T-helper 9 cell (primary cell): ENCODE measurements at places on chromosomes 7 and 10.

GRCh38 chr10:103679096-103679790, 176.1 kb downstream of the SH3PXD2A start:
- DNase-seq = no peak

DNA sequence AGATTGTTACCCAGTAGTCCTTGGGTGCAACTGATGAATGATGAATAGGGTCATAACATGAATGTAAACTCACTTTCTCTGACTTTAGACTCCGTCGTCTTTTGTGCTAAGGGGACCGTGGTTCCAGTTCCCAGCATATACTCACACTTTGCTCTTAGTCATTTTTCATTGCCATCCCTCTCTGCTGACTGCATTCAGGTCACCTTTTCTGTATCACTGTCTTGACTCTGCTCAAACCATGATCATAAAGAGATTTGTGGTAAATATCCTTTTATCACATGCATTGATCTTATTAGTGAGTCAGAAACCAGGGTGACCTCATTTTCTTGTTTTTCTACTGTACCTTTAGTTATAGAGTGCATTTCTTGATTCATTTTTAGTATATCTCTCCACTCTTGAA, 141.1 kb upstream of the AGR3 start:
- no peak for DNase-seq

DNA sequence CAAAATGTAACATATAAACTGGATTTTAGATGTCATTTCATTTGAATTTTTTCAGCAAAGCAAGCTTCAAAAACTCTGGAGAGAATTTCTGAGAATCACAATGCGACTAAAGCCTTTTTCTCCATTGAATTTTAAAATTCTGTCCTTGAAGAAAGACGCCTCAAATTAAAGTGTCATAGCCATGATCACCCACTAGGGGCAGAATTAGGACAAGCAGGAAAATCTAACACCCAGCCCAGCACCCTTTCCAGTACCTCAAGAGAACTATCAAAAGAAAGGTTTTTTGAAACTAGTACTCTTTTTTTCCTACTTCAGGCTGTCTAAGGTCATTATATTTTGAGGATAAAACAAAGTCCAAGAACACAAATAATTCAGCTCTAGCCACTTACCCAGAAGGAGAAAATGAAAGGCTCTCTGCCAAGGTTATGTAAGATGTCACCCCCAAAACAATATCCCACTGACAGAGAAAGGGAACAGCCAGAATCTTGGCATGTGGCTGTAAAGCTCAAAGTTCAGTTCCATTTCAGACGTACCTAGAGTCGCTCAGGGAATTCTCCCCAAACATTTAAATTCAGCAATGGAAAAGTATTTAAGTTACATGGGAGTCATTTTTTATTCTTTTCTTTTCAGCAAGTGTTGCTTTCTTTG, 299.4 kb downstream of the SNX13 start:
- DNase-seq = peak; percentile 1

GRCh38 chr10:15751046-15751445, 31.3 kb upstream of the ITGA8 start:
- no peak for DNase-seq

GRCh38 chr7:35257251-35258124, 3.6 kb upstream of the TBX20 start:
- DNase-seq = no peak

DNA sequence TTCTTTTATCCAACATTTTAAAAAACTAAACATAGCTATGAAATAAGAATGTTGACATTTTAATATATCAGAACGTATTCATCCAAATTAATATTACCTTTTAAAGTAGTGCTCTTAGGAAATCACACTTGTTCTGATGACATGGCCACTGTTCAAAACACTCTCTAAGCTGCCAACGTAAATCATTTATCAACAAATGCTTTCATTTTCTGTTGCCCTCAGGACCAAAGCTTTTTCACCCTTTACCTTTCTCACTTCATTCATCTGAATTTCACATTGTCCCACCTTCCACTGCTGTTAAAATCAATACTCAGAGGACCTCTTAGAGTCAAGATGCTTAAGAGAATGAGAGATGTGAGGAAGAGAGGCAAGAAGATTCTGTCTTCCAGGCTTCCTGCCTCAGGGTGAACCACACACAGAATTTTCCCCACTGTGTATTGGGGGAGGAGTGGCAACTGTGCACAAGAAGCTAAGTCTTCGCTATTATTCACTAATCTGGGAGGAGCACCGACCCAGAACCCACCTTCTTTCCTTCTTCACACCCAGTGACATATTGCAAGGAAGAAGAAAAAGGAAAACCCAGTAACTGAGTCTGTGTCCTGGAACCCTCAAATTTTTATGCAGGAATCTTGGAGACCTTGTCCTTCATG, 21.0 kb downstream of the HIBADH start:
- DNase-seq = no peak

- no peak for DNase-seq
Measured at GRCh38 chr7:11461946-11462345, 370.1 kb downstream of the THSD7A start.

DNA sequence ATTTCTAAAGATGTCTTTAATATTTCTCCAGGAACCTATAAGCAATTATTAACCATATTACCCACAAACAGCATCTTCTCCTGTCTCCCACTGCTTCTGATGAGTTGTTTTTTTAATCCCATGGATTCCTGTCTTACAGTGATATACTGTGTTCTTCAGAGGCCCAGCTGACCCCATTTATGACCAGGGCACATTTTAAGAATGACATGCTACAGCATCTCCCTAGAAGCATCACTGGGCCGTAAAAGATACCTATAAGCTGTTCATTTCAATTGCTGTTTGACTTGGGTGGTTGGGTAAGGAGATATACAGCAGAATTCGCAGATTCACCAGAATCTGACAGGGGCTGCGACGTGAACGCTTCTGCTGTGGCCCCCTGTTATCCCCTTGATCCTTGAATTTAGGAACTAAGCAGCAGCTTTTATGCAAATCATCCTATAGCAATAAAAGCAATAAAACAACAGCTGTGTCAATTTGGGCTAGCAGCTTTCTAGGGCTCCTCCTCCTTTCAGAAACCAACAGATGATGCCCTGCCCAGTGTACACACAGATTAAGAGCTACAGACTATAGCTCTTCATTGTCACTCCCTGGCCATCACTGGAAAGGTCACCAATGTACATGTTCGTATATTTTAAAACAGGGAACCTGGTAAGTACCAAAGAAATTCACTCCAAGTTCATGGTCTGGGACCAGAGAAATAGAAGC, 86.8 kb downstream of the CPEB3 start:
- DNase-seq = no peak

DNA sequence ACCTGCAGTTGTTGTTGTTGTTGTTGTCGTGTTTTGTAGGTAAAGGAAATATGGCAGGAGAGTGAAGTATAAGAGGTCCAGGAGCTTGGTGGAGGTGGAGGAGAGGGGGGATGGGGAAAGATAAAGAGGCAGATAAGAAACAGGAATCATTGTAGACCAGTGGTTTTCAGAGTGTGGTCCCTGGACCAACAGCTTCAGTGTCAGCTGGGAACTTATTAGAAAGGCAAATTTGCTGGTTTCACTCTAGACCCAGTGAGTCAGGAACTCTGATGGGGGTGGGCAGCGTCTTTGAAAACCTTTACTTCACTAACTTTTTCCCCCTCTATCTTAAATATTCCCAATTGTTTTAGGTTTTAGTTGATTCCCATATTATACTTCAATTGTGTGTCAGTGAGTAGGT, 241.5 kb downstream of the AUTS2 start:
- DNase-seq = no peak

- DNase-seq = no peak
Measured at GRCh38 chr10:44804661-44805060, 106.5 kb upstream of the TMEM72 start.

- DNase-seq = no peak
Measured at GRCh38 chr10:27611744-27612550, 107.8 kb downstream of the RAB18 start.

- no peak for DNase-seq
Measured at GRCh38 chr10:1393481-1393880, 337.3 kb downstream of the WDR37 start.

- no peak for DNase-seq
Measured at GRCh38 chr10:129631006-129631405, 164.0 kb downstream of the MGMT start.

GRCh38 chr10:105188737-105189462, 547.8 kb downstream of the SORCS3 start:
- DNase-seq = no peak

DNA sequence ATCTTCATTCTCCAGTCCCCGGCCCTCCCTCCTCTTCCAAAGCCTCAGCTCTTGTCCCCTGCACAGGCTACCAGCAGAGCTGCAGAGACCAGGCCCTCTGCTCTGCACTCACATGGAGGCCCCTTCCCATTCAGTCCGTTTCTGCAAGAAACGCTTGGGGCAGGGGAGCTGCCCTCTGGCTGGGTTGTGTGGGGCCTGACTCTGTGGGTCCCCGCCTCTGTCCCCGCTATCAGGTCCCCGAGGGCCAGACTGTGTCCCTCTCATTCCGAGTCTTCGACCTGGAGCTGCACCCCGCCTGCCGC, 1.5 kb downstream of the PCOLCE start:
- no peak for DNase-seq

- DNase-seq = no peak
Measured at GRCh38 chr7:94174375-94174774, 170.2 kb upstream of the BET1 start.

- DNase-seq = no peak
Measured at GRCh38 chr7:2613931-2614600, 17.7 kb upstream of the TTYH3 start.

DNA sequence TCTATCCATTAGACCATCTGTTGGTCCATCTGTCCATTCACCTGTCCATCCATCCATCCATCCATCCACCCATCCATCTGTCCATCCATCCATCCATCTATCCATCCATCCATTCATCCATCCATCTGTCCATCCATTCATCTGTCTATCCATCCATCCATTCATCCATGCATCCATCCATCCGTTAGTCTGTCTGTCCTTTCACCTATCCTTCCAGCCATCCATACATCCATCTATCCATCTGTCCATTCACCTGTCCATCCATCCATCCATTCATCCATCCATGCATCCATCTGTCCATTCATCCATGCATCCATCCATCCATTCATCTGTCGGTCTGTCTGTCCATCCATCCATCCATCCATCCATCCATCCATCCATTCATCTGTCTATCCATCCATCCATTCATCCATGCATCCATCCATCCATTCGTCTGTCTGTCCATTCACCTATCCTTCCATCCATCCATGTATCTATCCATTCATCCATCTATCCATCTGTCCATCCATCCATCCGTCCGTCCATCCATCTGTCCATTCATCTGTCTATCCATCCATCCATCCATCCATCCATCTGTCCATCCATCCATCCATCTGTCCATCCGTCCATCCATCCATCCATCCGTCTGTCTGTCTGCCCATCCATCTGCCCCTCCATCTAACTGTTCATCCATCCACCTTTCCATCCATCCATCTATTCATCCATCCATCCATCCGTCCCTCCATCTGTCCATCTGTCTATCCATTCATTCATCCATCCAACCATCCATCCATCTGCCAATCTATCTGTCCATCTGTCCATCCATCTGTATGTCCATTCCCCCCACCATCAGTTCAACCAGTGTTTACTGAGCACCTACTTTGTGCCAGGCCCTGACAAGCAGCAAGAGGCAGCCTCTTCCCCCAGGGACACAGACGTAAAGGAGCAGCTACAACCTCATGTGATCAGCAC, 4.8 kb upstream of the LFNG start:
- no peak for DNase-seq

GRCh38 chr7:139566075-139566474, 42.6 kb downstream of the CLEC2L start:
- no peak for DNase-seq

- no peak for DNase-seq
Measured at GRCh38 chr10:51311228-51311627, 236.9 kb downstream of the PRKG1 start.

- no peak for DNase-seq
Measured at GRCh38 chr10:63247771-63248170, 114.6 kb downstream of the NRBF2 start.

- no peak for DNase-seq
Measured at GRCh38 chr10:8359467-8359866, 305.0 kb downstream of the GATA3 start.

GRCh38 chr7:90689260-90689659, 93.1 kb downstream of the CDK14 start:
- DNase-seq = no peak
